ENCODE measurements at places on chromosomes 3 and 15.

DNA sequence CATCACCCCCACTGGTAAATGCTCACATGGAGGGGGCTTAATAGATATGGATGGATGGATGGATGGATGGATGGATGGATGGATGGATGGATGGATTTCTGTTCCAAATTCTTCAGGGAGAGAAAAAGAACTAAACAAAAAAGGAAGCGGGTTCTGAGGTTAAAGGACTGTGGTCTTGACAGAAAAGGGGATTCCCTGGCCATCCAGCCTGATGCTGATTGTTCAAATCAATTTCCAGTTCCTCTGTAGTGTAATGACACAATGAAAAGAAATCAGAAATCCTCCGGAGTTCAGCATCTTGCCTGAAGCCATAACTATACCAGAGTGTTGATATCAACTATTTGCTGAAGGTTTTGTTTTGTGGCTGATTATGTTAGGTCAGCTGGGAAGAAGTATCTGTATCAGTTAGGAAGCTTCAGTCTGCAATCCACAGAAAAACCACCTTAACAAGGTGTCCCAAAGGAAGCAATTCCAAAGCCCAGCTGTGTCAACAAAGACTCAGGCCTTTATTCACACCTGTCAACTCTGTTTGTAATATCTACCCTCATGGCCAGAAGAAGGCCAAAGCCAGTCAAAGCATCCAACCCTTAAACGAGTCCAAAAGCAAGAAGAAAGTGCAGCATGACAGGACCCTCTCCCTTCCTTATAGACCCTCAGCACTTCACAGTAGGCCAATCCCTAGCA is 24.5 kb upstream of the RASA2 start:
- DNase-seq: no peak

DNA sequence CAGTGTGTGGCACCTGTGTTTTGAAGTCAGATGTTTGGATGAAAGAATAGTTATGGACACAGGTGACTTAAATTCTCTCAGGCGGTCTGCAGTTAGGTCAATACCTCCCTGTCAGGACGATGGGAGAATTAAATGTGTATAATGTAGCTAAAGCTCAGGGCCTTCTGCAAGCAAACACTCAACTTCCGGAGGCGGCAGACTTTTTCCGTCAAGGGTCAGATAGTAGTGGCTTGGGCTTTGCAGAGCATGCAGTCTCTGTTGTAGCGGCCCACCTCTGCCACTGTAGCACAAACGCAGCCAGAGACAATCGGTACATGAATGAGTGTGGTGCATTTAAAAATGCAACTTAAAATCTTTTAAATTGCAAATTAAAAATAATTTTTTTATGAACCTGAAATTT is 47.4 kb downstream of the CMTM8 start:
- no peak for DNase-seq

DNA sequence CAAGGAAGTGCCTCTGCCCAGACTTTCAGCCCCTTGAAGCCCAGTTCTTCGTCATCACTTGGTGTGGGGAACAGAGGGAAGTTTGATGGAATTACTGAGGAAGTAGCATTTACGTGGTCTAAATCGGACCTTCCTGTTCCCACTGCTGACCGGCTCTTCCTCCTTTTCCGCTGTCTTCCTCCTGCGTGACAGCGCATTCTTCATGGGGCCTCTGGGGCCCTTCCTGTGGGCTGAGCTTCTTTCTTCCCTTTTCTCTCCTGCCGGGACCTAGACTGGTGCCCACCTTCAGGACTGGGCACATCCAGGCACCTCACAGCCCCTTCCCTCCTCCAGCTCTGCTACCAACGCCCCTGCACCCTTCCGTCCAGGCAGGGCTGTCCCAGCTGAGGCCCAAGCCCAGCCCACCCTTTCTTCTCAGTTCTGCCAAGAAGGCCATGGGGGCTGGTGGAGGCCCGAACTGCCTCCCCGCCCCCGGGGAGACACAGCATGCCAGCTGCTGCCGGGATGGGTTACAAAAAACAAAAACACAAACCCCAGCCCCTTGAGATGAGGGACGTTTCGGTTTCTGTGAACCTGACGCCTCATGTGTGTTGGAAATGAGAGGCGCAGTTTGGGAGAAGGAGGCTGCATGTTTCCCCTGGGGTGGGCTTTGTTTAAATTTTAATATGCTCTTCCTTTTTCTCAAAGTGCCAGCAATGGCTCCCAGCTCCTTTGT is 19.1 kb downstream of the ZNF710 start:
- no peak for DNase-seq

DNA sequence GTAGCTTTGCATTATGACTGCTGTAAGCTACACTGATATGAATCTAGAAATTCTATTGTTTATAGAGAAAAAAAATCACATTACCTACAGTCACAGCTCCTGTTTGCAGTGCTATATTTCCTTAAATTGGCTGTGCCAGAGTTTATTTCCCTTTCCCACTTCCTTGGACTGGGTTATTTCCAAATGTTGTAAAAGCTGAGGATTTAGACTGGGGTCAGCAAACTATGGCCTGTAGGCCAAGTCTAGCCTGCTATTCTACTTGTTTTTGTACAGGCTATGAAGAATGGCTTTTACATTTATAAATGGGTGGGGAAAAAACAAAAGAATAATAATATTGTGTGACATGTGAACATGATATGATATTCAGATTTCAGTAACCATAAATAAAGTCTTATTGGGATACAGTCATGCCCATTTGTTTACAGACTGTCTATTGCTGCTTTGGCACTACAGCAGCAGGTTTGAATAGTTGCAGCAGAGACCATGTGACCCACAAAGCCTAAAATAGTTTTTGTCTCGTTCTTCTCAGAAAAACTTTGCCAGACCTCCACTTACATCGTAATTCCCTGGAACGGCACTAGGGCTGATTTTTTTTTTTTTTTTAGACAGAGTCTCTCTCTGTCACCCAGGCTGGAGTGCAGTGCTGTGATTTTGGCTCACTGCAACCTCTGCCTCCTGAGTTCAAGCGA is 7.8 kb downstream of the GLDN start:
- no peak for DNase-seq

DNA sequence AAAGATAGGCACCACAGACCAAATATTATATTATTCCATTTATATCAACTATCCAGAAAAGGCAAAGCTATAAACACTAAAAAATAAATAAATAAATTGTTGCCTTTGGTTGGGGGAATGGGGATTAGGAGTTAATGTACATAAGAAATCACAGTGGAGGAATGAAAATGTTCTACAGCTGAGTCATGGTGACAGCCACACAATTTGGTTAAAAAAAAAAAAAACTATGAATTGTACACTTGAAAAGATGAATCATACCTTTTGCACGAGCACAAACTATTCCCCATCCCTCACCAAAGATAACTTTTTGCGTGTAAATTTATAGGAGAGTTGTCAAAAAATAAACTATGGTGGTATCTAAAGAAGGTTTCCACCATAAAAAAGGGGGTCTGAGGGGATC is 103.2 kb downstream of the TBC1D5 start:
- no peak for DNase-seq

GRCh38 chr3:69746119-69746518 is 6.9 kb downstream of the MITF start:
- DNase-seq: no peak

DNA sequence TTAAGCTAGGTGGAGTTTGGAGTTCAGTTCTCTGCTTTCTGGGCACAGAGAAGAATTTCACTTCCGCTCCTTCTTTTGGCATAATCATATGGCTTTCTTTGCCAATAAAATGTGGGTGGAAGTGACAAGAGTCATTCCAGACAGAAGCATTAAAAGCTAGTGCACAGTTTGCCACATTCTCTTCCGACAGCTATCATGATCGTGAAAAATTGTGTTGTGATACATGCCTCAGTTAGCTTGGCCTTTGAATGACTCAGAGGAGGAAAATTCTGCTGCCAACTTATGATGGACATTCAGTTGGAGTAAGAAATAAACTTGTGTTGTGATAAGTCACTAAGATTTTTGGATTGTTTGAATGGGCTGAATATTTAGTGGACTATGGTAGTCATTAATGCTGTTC is 291.7 kb upstream of the SATB1 start:
- DNase-seq: no peak

DNA sequence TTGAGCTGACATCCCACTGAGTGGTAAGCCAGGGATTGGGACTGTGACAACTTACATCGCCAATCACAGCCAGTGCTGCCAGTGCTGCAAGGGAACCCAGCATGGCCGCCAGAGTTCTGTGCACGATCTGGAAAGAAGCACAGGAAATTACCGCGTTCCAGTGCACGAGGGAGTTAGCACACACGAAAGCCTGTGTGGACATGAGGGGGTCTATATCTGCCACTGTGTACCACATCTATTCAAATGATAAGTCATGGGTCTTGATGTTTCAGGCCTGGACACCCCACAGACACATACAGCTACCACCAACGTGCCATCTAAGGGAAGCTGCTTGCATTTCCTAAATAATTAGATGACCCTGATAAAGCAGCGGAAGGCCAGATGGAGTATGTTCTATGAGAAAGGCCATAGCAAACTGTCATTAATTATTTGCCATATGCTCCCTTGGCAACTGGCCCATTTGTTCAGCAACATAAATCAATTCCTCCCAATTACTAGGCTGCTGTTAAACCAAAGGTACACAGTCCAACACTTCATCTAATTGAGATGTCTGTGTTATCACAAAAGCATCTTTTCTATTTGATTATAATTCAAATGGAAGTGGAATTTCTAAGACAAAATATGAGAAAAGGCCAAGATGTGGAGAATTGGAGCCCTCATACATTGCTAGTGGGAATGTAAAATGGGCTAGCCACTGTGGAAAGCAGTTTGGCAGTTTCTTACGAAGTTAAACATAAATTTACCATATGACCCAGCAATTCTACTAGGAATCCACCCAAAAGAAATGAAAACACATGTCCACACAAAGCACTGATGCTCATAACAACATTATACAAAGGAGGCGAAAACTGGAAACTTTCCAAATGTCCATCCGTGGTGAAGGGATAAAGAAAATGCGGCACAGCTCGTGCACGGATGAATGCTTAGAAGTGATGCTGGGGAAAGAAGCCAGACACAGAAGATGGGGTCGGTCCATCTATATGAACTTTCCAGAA is 108.3 kb downstream of the OCA2 start:
- DNase-seq: no peak
